NCI-H526 (cell line): ENCODE measurements at places on chromosomes 7 and 10.

DNA sequence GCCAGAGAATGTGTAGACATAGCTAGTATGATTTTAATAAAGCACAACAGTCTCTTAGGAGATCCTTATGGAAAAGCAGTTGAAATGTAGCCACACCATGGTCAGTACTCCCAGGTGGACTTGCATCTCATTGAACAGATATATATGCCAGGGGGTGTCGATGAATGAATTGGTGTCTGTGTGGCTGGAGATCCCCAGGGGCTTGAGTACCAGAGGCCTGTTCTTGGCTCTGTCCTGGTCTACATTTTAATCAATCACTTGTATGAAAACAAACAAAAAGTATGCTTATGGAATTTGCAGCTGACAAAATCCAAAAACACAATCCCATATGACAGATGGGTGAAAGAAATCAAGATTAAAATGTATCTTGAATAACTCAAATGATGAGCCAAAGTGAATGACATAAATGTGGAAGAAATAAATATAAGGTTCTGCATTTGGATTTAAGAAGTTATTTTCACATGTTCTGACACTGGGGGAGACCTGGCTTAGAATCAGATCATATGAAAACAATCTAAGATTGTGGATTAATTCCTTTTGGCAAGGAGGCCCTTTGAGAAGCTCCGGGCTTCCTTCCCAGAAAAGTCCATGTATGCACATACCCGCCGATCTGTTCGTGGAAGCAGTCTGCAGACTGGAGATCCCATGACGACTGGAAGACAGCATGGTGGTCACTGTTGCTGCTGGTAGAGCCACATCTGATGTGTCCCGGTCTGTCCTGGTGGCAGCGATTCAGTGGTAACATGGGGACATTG lies 15.6 kb downstream of the CLEC2L start:
- DNase-seq = no peak

DNA sequence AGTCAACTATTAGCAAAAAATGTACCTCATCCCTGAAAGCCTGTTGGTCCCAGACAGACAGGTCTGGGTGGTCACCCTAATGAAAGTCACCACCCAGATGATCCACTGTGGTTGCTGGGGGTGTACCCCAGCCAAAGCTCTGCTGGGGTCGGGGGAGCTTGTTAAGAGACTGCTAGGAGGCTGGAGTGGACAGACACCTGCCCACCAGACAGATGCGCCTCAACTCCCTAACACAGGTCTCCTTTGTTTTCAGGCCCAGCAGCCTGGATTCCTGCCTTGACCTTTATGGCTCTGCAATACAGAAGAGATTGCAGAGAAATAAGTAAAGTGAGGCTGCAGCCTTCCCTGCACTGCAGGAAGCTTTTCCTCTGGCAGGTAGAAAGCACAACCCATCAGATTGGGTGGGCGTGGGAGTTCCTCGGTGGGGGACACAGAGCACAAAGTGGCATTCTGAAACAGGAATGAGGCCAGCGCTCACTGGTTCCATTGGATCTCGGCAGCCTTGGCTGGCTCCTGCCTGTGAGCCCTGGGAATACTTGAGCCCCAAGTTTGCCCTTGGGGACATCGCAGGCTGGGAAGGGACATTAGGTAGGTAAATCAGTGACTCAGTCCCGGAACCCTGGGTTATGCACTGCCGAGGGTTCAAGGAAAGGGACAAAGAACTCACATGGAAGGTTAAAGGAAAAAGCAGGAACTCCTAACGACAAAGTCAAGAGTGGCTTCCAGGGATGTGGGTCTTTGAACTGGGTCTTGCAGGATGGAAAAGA lies 18.0 kb upstream of the ZNF488 start:
- no peak for DNase-seq

- no peak for DNase-seq
Observed at GRCh38 chr10:15737656-15738055, 17.9 kb upstream of the ITGA8 start.

DNA sequence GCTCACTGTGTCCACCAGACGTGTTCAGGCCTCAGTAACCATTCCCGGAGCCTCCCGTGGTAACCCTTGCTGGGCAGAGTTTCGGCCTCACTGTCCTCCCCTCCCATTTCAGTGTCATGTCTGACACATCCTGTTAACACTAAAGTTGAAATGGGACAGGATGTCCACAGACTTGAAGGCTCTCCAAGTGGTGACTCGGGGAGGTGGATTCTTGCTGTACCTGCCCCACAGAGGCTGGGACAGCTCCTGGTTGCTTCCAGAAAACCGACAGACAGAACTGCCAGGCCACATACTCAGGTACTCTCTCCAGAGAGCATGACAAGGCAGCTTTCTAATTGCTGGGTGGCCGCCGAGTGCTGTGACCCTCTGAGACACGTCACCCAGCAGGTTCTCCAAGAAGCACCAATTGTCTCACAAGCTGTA lies 17.9 kb upstream of the CYTH3 start:
- DNase-seq = no peak
